Activated CD4-positive, CD25-positive, alpha-beta regulatory T cell (primary cell): ENCODE measurements at places on chromosomes 5 and 9.

- DNase-seq, result no peak
Observed at GRCh38 chr5:88583471-88583870, 299.5 kb downstream of the MEF2C start.

- peak; percentile 70 for DNase-seq
Observed at GRCh38 chr9:114082017-114082762, 4.1 kb upstream of the AMBP start.

DNA sequence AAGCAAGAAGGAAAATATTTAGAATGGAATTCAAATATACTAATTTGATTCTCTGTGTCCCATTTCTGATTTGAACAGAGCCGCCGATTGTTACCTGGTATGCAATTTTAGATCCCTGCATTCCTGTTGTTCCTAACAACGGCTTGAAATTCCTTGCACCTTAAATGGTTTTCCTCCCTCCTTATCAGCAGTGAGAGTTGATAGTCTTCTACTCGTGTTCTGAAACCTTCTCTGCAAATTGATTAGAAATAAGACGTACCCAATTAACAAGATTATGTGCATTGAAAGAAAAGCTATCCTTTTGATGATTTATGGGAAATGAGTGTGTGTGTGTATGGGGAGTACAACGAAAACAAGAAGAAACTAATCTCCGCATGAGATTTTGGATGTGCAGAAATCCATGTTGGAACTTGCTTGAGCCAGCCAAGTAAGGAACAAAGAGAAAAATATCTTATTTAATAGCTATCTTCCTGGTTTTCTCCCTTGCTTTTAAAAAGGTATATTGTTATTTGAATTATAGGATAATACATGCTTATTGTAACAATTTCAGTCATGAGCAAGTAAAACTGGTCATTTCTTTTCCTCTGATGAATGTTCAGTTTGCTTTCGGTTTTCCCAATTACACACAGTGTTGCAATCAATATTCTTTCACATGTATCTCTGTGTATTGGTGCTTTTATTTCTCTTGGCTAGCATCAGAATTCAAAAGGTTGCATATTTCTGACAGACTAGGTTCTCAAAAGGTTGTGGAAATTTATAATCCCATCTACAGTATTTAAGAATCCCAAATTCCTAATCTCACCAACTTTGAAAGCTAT lies 211.1 kb upstream of the ACTBL2 start:
- DNase-seq, result no peak

GRCh38 chr5:2701592-2701991 lies 49.9 kb downstream of the IRX2 start:
- DNase-seq, result no peak

DNA sequence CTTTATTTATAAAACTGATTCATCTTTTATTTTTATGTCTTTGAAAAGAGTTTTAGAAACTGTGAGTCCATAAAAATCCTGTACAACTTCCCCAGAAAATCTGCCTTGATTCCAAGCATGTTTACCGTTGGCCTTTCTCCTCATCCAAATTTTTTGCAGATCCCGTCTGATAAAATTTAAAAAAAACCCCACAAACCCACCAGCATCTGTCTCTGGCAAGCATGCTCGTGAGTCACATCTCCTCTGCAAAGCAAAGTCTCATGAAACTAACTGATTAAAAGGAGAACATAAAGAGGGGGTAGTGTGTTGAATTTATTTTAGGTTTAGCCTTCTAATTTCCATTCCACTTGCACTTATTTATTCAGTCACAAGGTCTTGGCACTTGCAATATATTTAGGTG lies 109.4 kb downstream of the MAT2B start:
- no peak for DNase-seq

GRCh38 chr5:90476391-90476790 lies 1.7 kb downstream of the POLR3G start:
- DNase-seq, result no peak

- DNase-seq, result no peak
Observed at GRCh38 chr5:143527808-143528207, 124.3 kb upstream of the NR3C1 start.

- no peak for DNase-seq
Observed at GRCh38 chr9:38090170-38090569, 21.1 kb upstream of the SHB start.

DNA sequence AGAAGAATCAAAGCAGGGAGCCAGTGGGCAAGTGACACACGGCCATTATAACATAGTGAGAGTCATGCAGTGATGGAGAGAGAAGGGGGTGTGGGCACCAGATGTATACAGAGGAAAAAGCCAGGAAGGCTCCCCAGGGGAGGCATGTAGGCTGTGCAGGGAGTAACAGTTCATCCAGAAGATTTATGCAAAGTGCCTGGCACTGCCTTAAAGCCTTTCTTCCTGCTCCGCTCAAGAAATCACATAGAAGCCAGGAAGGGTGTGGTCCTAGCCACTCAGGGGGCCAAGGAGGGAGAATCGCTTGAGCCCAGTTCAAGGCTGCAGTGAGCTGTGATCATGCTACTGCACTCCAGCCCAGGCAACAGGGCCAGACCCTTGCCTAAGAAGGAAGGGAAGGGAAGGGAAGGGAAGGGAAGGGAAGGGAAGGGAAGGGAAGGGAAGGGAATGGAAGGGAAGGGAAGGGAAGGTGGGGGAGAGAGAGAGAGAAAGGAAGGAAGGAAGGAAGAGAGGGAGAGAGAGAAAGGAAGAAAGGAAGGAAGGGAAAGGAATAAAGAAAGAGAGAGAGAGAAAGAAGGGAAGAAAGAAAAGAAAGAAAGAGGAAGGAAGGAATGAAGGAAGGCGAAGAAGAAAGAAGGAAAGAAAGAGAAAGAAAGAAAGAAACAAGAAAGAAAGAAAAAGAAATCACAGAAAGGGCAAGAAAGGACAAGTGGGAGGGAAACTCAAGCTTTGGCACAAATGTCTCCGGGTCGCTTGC lies 89.8 kb downstream of the LHX2 start:
- no peak for DNase-seq

DNA sequence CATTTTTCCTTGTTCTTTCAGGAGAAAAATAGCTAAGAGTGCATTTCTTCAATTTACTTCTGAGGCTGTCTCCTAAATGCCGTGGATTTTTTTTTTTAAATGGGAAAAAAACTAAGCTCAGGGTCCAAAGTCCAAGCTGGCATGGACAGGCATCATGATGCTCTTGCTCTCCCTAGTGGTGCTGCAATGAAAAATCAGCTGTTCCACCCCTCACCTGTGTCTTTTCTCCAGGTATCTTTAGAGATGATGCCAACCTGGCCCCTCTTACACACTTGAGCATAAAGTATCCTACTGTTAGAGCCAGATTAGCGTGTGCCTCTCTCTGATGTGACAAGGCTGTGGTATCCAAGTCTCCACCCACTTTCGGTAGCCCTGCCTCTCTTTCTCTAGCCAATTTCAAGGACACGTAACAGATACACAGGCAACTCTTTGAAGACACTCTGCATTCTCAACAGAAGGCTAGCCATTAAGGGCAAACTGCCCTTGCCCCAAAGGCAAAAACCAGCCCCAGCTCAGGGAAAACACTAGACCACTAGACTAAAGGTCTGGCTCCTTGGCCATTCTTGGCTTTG lies 208.8 kb downstream of the SAXO1 start:
- no peak for DNase-seq

DNA sequence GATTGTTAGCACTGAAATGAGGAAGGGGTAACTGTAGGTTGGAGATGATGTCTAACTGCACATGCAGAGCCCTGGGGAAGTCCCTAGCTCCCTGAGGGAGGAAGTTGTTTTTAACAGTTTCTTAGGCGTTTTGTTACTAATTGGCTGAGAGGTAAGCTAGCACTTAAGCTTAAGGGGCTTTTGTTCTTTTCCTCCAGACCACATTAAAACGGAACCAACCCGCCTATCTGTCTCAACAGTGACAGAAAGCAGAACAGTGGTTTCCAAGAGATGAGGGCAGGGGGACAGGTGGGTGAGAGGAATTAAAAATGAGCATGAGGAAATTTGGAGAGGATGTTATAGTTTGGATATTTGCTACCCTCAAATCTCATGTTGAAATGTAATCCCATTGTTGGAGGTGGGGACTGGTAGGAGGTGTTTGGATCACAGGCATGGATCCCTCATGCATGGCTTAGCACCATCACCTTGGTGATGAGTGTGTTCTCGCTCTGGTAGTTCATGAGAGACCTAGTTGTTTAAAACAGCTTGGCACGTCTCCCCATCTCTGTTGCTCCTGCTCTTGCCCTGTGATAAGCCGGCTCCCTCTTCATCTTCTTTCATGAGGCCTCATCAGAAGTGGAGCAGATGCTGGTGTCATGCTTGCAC lies 38.9 kb downstream of the LYRM7 start:
- DNase-seq, result no peak

DNA sequence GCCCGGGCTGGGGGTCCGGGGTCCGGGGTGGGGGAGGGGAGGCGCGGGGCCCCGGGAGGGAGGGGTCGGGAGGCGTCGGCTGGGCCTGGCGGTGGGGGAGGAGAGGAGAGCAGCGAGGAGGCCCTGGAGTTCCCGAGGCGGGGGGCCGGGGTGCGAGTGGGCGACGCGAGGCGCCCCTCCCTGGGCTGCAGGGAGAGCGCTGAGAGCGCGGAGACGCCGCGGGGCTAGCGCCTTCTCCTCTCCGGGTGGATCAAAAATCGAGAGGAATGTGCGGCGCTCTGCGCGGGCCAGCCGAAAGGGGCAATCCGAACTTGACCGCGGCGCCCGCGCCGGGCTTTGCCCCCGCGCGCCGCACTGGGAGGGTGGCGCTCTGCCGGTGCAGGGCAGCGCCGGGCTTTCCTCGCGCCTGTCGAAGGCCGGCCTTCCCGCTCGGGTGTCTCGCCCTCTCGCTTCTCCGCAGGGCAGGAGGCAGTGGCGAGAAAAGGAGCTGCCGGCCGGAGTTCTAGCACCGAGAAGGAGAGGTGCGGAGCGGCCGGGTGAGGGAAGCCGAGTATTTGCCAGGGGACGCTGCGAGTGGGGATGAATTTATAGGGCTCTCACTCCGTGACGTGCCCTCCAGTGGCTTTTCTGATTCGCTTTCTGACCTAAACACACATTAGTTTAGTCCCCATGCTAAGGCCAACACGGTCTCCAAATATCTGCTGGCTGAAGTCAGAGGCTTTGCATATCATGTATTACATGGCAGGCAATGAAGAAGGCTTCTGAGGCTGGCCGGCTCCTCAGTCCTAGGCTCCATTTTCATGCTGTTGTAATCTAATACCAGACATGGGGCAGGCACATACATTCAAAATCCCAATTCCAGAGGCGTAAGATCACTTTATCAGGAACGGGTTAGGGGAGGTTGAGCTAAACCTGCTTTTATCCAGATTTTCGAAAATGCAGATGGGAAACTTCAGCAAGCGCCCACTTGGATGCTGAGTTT lies 503 bp upstream of the GDNF start:
- DNase-seq, result no peak

- DNase-seq, result no peak
Observed at GRCh38 chr9:38195737-38196161, 126.7 kb upstream of the SHB start.

DNA sequence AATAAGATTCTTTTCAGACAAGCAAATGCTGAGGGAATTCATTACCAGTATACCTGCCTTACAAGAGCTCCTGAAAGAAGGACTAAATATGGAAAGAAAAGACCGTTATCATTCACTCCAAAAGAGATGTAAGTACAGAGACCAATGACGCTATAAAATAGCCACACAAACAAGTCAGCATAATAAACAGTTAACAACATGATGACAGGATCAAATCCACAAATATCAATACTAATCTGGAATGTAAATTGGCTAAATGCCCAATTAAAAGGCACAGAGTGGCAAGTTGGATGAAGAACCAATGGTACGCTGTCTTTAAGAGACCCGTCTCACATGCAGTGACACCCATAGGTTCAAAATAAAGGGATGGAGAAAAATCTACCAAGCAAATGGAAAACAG lies 349.6 kb upstream of the MPDZ start:
- no peak for DNase-seq

- no peak for DNase-seq
Observed at GRCh38 chr5:149747141-149747832, 17.2 kb downstream of the PPARGC1B start.

- DNase-seq, result no peak
Observed at GRCh38 chr5:36949593-36949992, 73.0 kb downstream of the NIPBL start.

DNA sequence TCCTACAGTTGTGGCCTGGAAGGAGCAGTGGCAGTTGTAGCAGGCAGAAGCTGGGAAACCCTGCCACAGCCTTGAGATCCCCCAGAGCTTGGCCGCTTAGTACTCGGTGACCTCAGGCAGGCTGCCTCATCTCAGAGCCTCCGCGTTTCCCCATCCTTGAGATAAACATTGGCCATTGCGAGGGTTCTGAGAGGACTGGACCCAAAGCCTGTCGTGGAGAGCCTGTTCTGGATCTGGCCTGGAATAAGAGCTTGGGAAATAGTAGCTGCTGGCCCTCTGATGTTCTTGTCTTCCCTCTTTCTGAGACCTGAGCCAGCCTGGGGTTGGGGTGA lies 1.3 kb downstream of the MIGA2 start:
- no peak for DNase-seq

DNA sequence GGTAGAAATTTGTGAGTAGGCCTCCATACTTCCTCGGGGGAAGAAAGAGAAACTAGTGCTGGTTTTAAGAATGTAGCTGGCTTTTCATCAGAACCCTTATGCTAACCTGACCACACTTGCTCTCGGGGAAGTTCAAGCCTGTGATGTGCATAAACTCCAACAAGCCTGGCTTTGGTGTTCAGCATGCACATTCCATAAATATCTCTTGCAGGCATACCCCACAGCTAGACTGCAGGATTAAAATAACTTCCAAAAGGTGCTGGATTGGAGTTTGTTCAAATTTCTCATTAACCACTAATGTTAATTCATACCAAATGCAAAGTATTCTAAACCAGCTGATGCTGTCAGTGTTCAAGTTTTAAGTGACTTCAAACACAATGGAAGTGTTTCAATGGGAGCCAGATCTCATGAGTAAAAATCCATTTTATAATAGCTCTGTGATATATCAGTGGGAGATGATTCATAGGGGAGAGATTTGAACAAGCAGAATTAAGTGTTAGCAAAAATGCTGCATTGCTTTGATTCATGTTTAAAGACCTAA lies 79.4 kb downstream of the NPR3 start:
- DNase-seq, result no peak

GRCh38 chr5:5066276-5067186 lies 73.6 kb upstream of the ADAMTS16 start:
- DNase-seq, result no peak

DNA sequence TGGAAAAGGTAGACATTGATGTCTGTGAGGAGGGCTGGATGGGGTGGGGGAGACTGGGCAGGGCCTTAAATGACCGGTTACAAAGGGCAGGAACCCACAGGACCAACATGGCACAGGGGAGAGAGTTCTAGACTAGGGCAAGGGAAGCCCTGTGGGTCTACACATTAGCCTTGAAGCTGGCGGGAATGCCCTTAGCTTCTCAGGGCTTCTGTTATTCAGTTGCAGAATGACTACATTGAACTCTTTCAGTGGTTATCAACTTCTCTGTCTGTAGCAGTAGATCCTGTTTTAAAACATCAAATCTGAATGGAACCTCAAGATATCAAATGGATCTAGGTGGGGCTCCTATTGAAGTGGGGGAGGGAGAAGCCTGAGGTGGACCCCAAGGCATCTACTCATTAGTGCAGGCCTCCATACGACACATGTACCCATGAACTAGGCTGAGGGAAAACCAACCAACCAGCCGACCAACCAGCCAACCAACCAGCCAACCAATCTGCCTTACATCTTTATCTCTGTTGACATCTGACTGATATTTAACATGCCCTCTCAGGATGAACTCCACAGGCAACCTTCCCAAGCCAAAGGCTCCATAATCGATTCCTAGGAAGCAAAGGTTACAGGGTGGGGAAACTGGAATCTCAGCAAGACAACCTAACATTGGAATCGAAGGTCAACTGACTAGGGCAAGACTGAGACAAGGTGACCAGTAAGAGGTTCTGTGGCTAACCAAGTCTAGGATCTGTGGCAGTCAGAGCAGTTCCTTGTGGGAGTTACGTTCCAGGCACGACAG lies 48.3 kb downstream of the DAP start:
- no peak for DNase-seq
